ENCODE measurements at places on chromosomes 2 and 18.
A peak's percentile ranks its signal among the peaks of the same experiment; 100 is the strongest.

DNA sequence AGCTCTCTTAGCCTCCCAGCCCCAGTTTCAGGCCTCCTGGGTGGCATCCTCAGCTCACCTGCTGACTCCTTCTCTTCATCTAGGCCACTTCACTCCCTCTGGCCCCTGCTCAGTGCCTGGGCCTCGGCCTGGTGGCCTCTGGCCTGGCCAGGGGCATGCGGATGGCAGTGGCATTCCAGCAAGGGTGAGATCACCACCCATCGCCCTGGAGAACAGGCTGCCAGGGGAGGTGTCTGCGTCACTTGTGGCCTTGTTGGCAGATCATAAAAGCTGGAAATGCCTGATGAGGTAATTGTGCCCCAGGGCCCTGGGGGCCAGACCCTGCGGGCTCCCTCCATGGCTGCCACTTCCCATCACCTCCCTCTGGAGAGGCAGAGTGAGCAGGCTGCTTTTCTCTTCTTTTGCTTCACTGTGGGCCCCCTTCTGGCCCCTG, 72.5 kb upstream of the SMAD2 start:
- peak; percentile 69 for DNase-seq

DNA sequence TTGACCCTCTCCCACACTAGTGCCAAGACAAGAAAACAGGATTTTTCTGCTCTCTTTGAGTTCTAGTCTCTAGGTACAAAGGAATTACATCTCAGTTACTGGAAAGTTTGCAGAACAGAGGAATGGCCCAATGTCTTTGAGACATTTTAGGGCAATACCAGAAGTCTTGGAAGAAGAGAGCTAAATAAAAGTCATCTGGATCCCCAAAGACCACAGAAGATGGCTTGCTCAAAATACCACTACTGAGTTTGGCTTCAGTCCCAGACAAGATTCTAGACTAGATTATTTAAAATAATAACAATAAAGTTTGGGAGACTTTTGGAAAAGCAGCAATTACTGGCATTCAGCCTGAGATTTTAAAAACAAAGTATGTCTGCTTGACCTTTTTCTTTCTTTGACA, 61.9 kb upstream of the HK2 start:
- DNase-seq = peak; percentile 81

- DNase-seq = no peak
Observed at GRCh38 chr18:49738721-49739120, 74.6 kb downstream of the ACAA2 start.

GRCh38 chr2:42327125-42327524, 33.9 kb downstream of the COX7A2L start:
- no peak for DNase-seq

GRCh38 chr2:44547718-44548117, 186.0 kb downstream of the CAMKMT start:
- no peak for DNase-seq

DNA sequence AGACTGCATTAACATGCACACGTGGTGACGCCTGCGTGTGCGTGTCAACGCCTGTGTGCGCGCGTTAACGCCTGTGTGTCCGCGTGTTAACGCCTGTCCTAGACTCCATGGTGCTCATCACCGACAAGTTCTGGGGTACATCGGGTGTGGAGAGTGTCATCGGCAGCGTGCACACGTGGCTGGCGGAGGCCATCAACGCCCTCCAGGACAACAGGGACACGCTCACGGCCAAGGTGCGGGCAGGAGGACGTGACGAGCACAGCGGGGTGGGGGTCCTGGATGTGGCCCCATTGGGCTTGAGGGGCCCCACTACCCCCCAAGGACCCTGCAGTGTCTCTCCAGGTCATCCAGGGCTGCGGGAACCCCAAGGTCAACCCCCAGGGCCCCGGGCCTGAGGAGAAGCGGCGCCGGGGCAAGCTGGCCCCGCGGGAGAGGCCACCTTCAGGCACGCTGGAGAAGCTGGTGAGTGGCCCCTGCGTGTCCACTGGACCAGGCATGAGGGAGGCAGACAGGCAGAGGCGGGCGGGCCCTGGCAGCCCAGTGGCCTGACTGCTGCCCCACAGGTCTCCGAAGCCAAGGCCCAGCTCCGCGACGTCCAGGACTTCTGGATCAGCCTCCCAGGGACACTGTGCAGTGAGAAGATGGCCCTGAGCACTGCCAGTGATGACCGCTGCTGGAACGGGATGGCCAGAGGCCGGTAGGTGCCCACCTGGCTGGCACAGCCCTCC, 29.2 kb downstream of the GPC1 start:
- no peak for DNase-seq

- no peak for DNase-seq
Observed at GRCh38 chr18:50839341-50839740, 19.5 kb upstream of the MRO start.

DNA sequence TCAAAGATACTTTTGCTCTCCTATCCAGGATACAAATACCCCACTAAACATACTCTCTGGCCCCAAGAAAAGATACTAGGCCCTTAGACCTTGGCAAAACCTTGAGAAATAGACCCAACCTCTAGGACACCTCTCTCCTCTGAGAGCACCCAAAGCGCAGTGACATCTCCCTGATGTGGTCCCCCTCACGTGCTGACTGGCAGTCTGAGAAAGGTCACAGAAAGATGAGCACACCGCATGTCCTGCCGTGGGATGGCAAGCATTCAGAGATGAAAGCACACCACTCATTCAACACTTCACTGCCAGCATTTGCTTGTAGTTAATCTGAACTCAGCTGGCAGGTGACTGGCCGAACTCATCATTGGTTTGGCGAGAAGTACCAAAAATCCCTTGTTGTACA, 6.1 kb upstream of the TBC1D8 start:
- DNase-seq = no peak

DNA sequence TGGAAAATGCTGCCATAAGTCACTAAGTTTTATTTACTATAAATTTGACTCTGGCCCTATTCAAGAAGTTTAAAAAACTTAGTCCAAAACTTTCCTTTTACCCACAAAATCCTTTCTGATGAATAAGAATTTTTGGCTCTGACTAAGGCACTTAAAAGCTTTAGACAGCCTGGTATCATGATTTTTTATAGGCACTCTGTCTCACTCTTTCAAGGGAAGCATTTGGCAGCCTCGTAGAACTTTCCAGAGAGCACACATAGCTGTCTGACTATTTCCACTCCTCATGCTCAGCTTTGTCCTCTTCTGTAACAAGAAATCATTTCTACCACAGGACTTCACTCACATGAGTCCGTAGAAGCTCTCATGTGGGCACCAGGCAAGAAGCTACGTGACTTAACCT, 32.3 kb upstream of the XDH start:
- DNase-seq = peak; percentile 66

DNA sequence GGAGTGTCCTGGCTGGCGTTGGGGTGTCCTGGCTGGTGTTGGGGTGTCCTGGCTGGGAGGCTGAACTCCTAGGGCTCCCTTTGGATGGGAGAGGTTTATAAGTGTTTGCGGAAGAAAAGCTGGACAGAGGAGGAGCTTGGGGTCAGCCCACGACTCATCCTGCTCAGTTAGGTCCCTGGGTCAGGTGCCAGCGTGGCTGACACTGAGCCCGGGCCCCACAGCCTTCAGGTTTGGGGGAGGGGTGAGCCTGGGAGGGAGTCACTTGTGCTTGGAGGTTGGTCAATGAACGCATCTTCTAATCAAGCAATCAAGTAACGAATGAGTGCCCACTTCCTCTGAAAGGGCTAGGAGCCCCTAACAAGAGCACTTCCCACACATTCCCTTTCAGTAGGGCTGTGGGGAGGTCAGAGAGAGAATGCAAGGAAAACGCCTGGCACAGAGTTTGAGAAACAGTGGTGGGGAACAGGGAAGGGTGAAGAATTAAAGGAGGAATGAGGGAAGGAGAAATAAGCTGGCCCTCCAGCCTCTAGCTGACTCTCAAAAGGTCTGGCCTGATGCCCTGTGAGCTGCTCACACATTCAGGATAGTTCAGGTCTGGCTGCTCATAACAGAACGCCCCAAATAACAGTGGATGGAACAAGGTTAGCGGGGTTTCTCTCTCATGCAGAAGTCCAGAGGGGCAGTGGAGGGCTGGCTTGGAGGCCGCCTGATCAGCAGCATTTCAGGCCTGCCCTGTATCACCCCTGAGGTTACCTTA, 670 bp downstream of the KCNIP3 start:
- DNase-seq = no peak

- no peak for DNase-seq
Observed at GRCh38 chr2:232586943-232587505, 36.5 kb downstream of the EIF4E2 start.

- no peak for DNase-seq
Observed at GRCh38 chr2:239603411-239604356, 202.9 kb upstream of the HDAC4 start.

GRCh38 chr2:16747257-16747656, 81.6 kb upstream of the CYRIA start:
- no peak for DNase-seq

DNA sequence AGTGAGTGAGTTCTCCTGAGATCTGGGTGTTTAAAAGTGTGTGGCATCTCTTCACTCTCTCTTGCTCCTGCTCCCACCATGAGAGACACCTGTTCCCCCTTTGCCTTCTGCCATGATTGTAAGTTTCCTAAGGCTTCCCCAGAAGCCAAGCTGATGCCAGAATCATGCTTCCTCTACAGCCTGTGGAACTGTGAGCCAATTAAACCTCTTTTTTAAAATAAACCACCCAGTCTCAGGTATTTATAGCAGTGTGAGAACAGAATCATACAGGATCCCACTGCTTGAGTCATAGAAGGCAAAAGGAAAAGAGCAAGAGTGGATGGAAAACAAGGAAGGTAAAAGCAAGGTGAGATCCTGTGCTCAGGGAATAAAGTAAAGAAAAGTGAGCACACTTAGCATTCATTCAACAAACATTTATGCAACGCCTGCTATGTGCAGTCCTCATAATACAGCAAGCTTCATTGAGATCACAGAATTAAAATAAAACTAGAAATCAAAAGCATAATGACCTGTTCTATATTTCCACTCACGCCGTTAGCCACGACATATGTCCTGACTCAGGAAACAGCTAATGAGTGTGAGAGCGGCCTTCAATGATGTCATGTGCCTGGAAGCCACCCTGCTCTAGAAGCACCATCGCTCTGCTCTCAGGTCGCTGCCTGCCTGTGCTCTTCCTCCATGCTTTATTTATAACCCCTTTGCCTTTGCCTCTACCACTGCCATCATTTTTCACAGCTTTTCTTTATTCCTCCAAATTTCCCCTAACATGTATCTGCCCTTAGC, 11.3 kb upstream of the COPS8 start:
- DNase-seq = no peak

GRCh38 chr2:173090973-173091660, 15.5 kb downstream of the MAP3K20 start:
- no peak for DNase-seq
